Thyroid gland (tissue), 4 donors: ENCODE measurements at places on chromosomes 7 and 10.

GRCh38 chr7:925601-926000 lies 28.9 kb downstream of the ADAP1 start:
- DNase-seq, result peak; percentile 8

DNA sequence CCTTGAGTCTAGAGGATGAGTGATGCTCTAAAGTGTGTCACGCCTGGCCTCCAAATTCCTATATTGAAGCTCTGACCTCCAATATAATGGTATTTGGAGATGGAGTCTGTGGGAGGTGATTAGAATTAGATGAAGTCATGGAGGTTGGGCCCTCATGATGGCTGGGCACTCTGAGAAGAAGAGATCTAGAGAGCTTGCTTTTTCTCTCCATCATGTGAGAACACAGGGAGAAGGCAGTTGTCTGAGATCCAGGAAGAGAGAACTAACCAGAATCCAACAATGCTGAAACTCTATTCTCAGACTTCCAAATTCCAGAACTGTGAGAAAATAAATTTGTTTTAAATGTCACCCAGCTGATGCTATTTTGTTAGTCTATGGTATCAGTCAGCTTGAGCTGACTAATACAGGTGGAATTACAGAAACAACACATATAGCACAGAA lies 15.1 kb downstream of the RNF216 start:
- DNase-seq, result no peak

DNA sequence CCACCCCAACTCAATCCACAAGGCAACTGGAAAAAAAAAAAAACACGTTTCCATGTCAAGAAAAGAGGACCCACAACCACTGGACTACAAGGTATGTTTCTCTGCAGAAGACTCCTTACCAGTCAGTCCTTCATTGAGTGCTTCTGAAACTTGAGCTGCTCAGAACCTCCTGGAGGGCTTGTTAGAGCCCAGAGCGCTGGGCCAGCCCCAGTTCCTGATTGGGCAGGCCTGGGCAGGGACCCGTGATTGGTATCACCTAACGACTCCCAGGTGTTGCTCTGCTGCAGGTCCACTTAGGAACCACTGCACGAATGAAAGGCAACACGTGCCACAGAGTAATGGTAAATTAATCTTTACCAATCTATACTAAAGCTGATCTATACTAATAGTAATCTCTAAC lies 473 bp upstream of the CCDC201 start:
- DNase-seq, result no peak

- DNase-seq, result no peak
These were observed 32.4 kb downstream of the CCM2 start for GRCh38 chr7:45032421-45032820.

DNA sequence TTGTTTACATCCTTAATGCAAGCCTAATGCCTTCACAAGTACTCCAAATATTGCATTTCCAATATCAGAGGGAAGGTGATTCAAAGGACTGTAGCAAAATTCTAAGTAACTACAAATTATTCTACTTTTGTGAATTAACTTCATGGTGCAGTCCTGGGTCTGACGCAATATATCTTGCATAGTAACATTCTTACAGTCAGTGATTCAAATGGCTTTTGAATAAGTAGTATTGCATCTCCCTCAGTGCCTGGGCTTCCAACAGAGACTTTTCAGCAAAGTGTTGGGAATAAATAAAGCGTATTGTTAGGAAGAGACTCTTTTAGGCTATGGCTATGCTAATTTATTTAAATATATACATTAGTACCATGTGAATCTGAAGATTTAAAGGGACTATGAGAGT lies 564.7 kb upstream of the COBL start:
- DNase-seq, result no peak

- no peak for DNase-seq
These were observed 87.7 kb upstream of the CHST15 start for GRCh38 chr10:124180947-124181549.

DNA sequence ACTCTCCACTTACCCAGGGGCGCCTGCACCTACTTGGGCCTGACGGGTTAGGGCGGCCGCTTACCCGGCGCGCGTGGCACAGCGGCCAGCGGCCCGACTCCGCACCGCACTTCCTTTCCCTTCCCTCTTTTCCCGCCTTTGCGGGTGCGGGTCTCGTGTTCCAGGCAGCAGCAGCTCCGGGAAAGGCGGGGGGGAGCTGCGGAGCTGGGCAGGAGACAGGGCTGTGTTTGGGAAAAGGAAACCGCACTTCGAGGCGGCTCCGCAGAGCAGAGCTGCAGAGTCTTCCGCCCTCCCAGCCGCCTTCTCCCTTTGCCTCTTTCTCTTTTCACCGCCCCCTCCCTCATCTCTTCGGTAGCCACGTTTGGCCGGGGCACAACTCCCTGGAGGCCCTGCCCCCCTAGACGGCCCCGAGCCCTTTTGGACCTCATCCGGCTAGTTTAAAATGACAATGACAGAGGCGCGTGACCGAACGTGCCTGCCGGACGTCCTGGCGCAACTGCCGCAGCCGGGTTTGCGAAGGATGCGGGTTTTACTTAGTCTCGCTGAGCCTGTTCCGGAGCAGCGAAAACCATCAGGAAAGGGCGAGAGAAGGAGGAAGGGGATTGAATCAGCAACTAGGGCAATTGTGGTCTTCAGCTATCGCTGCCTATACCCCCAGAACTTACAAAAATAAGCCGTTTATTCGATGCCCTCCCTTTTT lies 7.9 kb upstream of the PAX2 start:
- DNase-seq, result no peak

- DNase-seq, result no peak
These were observed 316.9 kb downstream of the INHBA start for GRCh38 chr7:41385996-41386395.

GRCh38 chr10:104077247-104077646 lies 8.4 kb downstream of the COL17A1 start:
- DNase-seq, result peak; percentile 46

- no peak for DNase-seq
These were observed 67.7 kb downstream of the COL13A1 start for GRCh38 chr10:69869291-69869961.

DNA sequence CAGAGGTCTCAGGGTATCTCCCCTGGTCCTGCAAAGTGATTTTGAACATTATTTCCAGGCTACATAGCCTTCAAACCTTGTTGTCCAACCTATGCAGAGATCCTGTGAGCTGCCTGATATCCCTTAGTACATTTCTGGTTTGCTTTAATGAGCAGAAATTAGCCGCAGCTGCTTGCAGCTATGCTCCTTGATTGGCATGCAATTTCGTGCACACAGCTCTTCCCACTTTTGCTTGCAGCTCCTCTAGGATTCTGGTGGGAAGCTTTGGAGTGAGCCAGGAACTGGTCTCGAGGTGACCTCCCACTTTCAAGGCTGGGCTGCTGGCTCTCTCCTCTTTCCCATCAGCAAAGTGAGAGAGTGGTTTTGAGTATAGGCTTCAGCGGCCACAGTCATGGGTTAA lies 45.8 kb downstream of the OAT start:
- DNase-seq, result no peak

- DNase-seq, result no peak
These were observed 280.8 kb upstream of the LRGUK start for GRCh38 chr7:133846203-133846945.

DNA sequence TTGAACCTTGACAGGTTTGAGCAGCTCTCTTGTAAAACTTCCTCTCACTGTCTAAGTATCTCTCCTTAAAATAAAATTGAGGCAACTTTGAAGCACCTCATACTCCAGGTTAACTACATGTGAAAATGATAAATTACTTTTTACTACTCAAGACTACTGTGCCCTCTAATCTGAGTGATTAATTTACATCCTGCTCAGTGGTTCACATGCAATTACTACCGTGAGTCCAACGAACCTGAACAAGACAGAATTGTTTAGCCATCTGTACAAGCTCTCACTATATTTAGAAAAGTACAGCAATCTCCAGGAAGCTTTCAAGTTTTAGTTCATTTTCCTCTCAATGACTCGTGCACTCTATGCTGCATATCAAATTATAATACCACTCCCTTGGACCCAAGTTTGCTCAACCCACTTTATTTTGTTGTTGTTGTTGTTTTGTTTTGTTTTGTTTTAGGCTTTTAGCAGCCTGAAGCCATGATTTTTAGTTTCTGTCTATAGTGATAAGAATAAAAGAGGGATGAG lies 21.2 kb downstream of the PDE1C start:
- no peak for DNase-seq

DNA sequence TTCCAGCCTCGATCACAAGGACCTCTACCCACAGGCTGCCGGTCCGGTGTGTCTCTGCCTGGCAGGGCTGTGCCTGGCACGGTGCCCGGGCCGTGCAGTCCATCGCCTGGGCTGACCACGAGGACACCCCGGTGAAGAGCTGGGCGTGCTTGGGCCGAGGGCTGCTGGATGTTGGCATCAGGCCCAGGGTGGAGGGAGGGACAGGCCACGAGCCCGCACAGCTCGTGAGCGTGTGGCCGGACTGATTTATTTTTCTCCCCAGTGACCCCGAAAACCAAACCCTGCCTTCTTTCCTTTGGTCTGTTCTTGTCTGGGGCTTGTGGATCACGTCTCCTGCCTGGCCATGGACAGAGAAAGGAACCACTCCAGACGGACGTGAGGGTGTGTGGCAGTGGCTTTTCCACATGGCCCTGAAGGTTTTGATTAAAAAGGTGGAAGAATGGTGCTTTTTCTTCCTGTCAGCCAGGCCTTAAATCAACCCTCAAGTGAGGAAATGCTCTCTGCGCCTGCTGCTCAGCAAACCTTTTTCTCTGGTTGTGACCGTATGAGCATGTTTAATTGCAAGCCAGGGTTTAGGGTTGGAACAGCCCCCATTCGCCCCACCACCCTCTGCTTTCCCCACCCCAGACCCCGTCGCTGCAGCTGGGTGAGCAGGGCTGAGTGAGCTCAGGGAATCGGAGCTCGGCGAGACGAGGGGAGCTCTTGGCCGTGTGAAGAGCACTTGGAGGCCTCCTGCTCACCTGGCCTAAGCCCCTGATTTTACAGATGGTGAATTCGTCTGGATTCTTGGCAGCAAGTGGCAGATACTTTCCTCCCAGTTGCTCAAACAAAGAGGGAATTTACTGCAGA lies 130.1 kb downstream of the RGS10 start:
- DNase-seq, result peak; percentile 98

GRCh38 chr10:89522463-89522862 lies 12.9 kb downstream of the SLC16A12 start:
- no peak for DNase-seq

DNA sequence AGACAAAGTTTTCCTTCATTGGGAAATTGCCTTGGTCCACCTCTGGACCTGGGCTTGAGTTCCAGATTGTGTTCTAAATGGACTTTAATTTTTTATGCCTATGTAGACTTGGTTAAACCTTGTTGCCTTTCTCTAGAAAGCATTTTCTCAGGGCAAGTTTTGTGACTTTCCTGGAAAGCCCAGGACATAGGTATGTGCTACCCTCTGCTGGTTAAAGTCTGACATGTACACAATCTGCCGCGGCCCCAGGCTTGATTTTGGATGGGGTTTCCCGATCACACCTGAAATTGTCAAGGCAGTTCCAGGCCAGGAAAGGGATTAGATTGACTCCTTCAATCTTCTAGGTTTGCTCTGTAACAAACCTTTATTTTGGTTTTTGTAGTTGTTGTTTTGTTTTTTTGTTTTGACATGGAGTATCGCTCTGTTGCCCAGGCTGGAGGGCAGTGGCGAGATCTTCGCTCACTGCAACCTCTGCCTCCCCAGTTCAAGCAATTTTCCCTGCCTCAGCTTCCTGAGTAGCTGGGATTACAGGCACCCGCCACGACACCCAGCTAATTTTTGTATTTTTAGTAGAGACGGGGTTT lies 14.1 kb upstream of the AKR1B10 start:
- DNase-seq, result peak; percentile 49

DNA sequence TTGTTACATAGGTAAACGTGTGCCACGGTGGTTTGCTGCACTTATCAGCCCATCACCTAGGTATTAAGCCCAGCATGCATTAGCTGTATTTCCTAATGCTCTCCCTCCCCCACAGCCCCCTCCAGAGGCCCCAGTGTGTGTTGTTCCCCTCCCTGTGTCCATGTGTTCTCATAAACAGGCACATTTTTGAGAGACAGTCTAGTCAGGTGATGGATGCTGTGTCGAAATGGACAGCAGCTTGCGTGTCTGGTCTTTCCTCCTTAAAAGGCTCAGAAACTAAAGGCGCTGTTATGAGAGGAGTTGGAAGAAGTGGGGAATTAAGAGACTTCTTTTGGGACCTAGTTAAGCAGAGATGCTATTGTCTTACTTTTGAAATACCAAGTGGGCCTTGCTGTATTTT lies 296.0 kb downstream of the BBS9 start:
- no peak for DNase-seq

GRCh38 chr10:72875250-72876055 lies 18.1 kb upstream of the OIT3 start:
- DNase-seq, result no peak

GRCh38 chr7:17781491-17782215 lies 158.6 kb downstream of the SNX13 start:
- no peak for DNase-seq

GRCh38 chr7:71361451-71362032 lies 229.6 kb downstream of the GALNT17 start:
- no peak for DNase-seq

- DNase-seq, result no peak
These were observed 6.7 kb downstream of the AOAH start for GRCh38 chr7:36717586-36717985.

GRCh38 chr10:102384606-102385429 lies 10.7 kb upstream of the NFKB2 start:
- no peak for DNase-seq

DNA sequence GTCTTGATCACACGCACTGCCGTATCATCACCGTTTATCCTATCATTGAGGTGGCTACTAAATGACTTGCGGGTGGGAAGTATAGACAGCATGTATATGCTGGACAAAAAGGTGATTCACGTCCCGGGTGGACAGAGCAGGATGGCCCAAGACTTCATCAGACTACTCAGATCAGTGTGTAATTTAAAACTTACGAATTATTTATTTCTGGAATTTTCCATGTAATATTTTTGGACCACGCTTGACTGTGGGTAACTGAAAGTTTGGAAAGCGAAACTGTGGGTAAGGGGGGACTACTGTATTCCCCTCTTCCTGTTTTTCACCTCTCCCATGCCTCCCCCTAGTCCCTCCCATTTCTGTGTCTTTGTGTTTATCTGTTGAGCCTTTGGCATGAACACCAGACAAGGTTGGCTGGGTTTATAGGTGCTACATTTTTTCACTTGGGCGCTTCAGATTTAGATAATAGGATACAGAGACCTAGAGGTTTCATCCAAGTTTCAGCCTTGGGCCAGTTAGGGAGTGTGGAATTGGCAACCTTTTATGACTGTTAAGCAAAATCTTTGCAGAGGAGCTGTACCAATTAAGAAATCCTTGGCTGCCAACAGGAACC lies 55.8 kb downstream of the RBM20 start:
- DNase-seq, result peak; percentile 8

- DNase-seq, result no peak
These were observed 23.6 kb upstream of the CD36 start for GRCh38 chr7:80614851-80615271.

GRCh38 chr7:143892527-143893300 lies 9.3 kb downstream of the TCAF1 start:
- DNase-seq, result no peak

- no peak for DNase-seq
These were observed at the start of gene SAMD9L for GRCh38 chr7:93148144-93148543. Gene SAMD9L (minus strand): TSS chr7:93148385. CDS start chr7:93135971, 12,414 bp downstream.

- DNase-seq, result no peak
These were observed 10.6 kb downstream of the SHLD2 start for GRCh38 chr10:87105446-87106124.
